Cortex of kidney (tissue), 1 donor: ENCODE measurements at places on chromosomes 2 and 18.

DNA sequence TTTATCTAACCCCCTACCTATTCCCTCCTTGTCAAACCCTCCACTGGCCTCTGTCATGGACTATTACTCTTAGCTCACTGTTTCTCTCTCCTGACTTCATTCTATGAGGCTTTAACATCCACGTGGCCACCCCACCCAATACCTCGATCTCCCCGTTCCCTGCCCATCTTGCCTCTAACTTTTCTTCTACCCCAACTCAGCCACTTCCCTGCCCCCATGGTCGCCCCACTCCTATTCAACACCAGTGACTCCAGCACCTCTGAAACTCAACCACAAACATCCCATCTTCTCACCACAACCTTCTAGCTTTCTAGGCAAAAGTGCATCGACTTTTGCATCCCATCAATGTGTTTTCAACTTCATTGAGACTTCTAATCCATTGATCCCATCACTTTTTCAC is 94.2 kb upstream of the EPAS1 start:
- no peak for DNase-seq

GRCh38 chr2:575727-576236 is 101.4 kb downstream of the TMEM18 start:
- no peak for DNase-seq

GRCh38 chr2:203774760-203775159 is 68.3 kb downstream of the CD28 start:
- no peak for DNase-seq

- DNase-seq: no peak
Observed at GRCh38 chr2:33015421-33016142, 68.8 kb downstream of the LTBP1 start.

DNA sequence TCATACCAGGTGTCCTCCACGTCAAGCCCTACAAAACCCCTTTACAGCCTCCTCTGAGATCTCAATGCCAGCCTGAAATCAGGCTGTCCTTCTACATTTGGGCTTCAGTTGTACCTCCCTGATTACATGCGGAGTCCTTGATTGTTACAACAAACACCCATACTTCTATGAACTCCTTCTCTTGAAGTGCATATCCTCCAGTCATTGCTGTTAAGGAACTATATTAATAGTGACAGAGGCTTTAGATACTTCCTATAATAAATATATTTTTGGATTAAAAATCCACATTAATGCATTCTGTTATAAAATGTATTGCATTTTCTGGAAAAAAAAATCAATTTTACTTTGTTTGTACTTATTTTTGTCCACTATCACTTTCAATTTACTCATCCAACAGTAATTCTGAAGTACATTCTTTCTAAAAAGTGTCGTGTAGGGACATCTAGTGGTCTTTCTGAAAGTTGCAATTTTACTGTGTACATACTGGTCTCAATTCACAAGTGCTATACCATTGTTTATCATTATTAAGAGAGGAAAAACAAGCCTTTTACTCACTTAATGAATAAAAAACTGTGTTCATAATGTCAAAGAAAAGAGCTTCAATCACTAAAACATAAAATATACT is 316.4 kb downstream of the DSEL start:
- no peak for DNase-seq

GRCh38 chr2:231413456-231413855 is 17.9 kb downstream of the B3GNT7 start:
- DNase-seq: no peak

- no peak for DNase-seq
Observed at GRCh38 chr2:188415754-188416083, 124.0 kb downstream of the GULP1 start.

GRCh38 chr2:128134573-128134972 is 43.6 kb downstream of the UGGT1 start:
- no peak for DNase-seq

DNA sequence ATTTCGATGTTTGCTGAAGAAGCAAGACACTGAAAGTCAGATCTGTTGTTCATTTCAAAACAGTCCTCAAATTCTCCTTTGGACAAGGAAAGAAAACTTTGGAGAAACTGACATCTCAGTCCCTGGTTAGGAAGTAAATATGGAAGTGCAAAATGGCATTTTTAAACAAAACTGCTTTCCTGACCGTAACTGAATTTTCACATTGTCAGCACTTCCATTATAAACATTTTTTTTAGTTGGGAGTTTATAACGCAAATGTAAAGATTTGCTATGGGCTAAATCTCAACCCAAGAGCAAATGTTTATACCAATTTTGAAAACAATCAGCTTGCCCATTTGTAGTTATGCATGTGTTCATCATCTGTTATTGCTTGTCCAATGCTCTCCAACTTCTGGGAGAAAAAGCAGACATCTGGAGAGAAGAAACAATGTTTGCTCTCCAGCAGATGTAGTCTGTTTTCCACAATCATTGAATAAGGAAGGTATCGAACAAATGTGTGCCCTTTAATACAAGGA is 520.1 kb downstream of the ARHGAP15 start:
- DNase-seq: no peak

DNA sequence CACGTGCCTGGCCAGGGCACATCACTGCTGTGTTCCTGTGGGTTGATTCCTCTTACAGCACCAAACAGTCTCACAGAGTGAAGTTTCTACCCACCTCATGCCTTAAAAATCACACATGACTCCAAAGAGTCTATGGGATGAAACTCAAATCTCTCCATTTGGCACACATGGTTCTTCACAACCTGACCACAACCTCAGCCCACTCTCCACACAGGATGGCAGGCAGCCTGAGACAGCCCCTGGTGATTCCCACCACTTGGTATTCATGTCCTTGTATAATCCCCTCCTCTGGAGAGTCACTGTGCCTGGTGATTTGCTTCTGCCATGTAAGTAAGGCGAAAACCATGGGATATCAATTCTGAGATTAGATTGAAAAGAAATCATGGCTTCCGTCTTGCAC is 46.2 kb downstream of the LBH start:
- no peak for DNase-seq

DNA sequence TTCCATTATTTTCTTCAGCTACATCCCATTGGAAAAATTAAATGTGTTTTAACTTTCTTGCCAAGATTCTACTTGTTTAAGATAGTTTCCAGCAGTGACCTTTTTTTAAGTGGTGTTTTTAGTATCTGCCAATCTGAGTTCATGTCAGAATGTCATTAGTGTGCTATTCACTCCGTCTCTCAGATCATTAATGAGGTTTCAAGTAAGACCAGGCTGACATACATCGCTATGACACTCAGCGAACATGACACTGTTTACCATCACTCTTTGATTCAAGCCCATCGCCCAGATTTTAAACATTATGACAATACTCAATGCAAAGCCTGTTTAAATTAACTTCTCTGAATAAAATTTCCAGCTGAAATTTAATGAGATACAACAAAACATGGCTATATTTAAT is 272.0 kb upstream of the KYNU start:
- no peak for DNase-seq

- DNase-seq: no peak
Observed at GRCh38 chr18:24421831-24422230, 4.6 kb upstream of the IMPACT start.

DNA sequence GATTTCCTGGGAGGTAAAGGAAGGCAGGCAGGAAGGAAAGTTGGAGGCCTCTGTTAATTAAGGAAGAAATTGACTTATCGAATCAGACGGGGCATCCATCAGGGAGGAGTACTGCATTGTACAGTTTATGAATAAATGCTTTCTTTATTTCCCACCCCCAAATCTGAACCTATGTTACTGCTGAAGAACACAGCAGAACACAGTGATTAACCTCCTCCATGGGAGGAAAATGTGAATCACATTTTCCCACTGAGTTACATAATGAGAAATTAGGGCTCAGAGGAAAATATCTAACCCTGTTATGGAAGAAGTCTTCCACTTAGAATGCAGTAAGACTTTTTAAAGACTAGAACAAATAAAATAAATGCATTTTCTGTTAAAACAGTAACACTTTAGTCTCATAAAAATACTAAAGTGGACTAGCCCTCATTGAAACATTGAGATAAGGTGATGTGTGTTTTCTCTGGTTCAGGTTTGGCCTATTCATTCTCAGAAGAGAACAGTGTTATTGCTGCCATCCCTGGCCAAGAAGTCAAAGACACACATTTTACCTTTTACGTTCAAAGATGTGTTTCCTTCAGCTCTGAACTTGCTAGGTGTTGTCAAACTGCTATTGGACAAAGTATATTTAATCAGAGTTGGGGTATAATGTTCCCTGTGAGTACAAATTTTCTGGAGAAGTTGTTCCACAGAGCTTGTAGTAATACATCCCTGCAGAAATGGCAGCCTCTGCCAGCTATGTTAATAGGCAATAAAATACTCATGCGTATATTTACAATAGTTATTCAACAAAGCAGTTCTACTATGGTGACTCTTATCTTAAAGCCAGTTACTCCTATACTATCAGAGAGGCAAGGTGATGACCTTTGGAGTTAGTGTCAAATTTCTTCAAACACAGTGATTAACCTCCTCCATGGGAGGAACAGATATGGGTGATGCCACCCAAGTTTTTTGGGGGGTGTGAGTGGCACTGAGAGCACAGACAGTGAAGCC is 11.1 kb downstream of the DNAH6 start:
- DNase-seq: no peak

DNA sequence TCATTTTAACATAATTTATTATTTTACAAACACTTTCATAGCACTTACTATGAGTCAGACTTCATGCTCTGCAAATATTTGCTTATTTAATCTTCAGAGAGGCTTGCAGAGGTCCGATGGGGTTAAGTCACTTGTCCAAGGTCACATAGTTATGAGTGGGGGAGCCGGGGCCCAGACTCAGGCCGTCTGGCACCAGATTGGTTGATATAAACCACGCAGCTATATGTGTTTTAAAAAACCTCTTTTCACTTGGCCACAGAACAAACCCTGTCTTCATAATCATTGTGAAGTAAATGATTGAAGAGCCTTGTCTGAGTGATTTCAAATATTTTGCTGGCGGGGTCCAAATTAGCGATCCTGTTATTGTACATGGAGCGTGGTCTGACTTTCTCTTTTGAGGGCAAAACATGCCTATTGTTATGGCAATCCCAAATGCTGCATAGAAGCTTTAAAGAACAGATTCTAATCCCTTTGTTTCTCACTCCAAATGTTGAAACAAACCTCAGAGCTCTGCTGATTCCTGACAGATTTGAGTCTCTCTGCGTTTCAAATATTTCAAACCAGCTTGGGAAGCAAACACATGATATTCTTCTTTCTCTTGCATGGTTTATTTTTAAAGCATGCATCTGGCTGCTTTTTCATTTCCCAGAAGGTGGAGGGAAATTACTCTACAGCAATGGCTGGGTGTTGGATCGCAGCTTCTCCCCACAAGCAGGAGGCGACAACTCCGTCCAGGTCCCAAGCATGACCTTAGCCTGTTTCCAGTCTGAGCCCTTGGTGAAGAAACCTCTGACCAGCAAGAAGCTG is 142.4 kb downstream of the DDX1 start:
- DNase-seq: no peak

- DNase-seq: no peak
Observed at GRCh38 chr2:106868275-106868674, 17.7 kb downstream of the ST6GAL2 start.

- no peak for DNase-seq
Observed at GRCh38 chr18:56100090-56100722, 512.2 kb upstream of the TCF4 start.

DNA sequence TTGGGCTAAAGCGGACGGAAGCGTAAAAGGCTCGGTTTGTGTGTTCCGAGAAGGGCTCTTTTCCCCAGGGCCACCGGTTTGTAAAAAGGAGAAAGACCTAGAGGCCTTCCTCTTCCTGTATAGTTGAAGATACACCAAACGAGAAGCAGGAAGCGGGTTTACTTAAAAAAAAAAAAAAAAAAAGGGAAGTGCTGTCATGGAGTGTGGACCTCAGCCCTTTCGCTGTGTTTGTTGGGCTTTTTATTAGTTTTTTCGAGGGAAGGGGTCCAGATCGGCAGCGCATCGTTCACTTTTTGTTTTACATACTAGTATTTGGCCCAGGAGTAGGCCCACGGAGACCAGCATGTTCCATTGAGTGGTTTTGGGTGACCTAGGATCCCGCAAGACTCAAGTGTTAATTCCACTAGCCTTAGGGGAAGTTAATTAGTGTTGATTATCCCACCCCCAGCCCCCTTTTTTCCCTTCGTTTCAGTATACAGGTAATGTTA is 676 bp downstream of the ACTR2 start:
- no peak for DNase-seq

GRCh38 chr2:8882094-8882493 is 44.7 kb upstream of the KIDINS220 start:
- DNase-seq: no peak

- no peak for DNase-seq
Observed at GRCh38 chr2:100959225-100959880, 42.7 kb upstream of the RPL31 start.

DNA sequence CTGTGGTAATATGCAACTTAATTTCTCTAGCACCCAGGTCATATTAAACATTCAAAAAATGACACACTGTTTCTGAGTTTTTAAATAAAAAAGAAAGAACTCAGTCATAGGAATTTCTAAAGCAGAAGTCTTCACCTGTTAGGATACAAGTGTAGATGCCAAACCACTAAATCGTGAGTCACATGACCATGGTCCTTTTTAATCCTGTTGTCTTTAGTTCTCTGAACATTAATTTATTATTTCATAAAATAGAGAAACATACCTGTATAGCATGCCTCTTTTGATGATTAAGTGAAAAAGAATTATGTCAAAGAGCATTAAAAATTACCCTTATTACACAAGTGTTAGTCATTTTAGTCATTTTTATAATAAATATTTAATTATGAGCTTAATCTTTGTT is 398.8 kb downstream of the CCDC85A start:
- DNase-seq: no peak

DNA sequence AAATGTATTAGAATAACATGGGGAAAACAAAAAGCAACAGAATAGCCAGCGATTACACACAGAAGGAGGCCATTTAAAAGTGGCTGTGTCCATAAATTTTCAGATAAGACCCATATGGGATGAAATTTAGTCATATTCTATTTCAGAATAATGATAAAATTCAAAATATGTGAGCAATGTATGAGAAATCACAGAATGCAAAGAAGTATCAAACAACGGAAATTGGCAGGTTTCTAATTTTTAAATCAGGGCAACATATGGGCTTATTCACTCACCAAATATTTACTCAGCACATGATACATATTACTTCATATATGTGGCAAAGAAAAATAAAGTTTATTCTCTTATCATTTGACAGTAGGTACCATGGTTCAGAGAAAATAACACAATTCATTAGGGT is 208.5 kb downstream of the GRB14 start:
- DNase-seq: no peak

- no peak for DNase-seq
Observed at GRCh38 chr2:25129901-25130520, 38.4 kb downstream of the POMC start.

DNA sequence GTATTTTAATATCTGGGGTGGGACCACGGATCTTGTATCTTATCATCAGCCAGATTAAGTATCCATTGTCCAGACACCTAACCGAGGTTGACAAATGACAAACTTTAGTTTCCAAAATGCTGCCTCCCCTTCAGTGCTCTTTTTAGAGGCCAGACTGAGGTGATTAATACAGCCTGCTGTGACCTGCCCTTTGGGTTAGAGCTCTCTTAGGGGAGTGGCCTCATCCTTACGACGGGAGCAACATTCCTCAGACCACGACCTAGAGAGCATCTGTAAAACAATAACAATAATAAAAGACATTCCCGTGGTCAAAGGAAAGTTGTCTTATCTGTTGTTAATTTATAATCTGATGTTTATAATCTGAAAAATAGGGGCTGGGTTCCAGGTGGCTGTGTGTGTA is 405.3 kb downstream of the LPIN1 start:
- no peak for DNase-seq
